H1 (cell line): ENCODE measurements at places on chromosomes 3 and 15.

DNA sequence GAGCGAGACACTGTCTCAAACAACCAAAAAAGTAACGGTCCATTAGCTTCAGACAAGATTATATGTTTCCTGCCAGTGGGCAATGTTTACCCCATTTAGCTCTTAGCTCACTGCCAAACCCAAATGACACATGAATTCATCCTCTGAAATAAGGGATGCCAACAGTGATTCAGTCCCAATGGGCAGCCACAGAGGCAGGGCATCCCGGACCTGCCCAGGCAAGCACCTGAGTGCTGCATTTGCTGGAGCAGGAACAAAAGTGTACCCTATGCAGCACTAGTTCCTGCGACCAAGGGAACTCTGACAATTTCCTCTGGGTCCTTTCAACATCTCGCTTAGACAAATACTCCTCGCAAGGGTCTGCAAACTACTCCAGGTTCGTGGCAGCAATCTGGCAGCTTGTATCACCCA is 8.0 kb downstream of the IP6K2 start:
- peak overlapping the region; percentile 47; the same call in 1 of the 2 replicates for H3K27ac ChIP-seq
- H3K4me3 ChIP-seq, result no peak overlapping the region
- DNase-seq, result no peak
- no peaks in the 10 kb centered on the region for H3K27me3 ChIP-seq

DNA sequence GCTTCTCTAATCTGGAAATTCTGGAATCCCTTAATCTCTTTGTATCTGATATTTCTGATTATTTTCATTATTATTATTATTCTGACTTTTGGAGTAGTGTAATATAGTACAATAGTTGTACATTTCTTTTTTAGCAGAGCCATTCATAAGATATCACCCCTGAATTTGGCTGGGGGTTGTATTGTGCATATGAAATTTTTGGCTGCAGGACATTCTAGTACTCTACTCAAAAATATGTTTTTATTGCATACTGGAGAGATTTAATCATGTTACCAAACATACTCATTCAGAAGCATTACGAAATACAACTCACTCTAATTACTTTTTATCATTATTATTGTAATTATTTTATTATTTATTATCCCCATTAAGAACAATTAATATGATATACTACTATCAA is 589.7 kb upstream of the KCNMB2 start:
- 0 out of 2 replicates have a peak, but pooled peaks cover 3% of the 10 kb centered on the region for H3K4me1 ChIP-seq
- H3K36me3 ChIP-seq, result no peaks in the 10 kb centered on the region
- H3K4me3 ChIP-seq, result no peak overlapping the region
- peaks cover 1% of the 10 kb centered on the region for H3K27me3 ChIP-seq

DNA sequence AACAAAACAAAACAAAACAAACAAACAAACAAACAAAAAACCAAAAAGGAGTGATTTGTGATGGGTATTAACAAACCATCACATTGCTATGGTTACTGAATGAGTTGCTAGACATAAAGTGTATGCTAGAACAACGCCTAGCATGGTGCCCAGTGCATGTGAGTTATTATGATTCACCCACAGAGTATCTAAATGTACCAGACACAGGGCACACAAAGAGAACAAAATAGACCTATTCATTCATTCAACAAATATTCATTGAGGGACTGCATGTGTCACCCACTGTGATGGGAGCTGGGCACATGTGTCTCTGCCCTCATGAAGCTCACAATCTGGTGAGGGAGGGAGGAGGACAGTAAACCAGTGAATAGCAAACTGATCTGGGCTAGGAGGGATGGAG is 11.6 kb upstream of the ACAN start:
- no peak overlapping the region for H3K4me3 ChIP-seq
- H3K4me1 ChIP-seq, result peaks cover 6% of the 10 kb centered on the region

DNA sequence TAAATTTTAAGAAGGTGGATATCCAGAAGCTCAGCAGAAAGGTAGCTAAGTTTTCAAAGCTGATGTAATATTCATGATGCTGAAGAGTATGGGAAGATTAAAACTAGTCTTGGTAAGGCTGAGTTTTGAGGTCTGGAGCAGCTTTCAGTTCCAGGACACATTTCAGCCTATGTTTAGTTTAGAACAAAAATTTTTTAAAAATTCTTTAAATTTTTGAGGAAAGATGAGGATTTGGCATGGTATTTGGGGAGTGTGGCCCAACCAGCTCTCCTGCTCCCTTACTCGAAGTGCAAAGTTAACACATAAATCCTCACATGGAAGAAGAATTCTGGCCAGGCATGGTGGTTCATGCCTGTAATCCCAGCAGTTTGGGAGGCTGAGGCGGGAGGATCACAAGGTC is 1039.1 kb downstream of the NAALADL2 start:
- H3K27ac ChIP-seq, result no peak overlapping the region
- H3K36me3 ChIP-seq, result no peaks in the 10 kb centered on the region
- DNase-seq, result no peak
- no peaks in the 10 kb centered on the region for H3K4me1 ChIP-seq
- H3K27me3 ChIP-seq, result no peaks in the 10 kb centered on the region

GRCh38 chr3:171168086-171168485 is 141.6 kb upstream of the SLC2A2 start:
- no peaks in the 10 kb centered on the region for H3K36me3 ChIP-seq
- DNase-seq, result no peak
- no peaks in the 10 kb centered on the region for H3K27me3 ChIP-seq
- H3K27ac ChIP-seq, result no peak overlapping the region
- H3K4me3 ChIP-seq, result no peak overlapping the region

DNA sequence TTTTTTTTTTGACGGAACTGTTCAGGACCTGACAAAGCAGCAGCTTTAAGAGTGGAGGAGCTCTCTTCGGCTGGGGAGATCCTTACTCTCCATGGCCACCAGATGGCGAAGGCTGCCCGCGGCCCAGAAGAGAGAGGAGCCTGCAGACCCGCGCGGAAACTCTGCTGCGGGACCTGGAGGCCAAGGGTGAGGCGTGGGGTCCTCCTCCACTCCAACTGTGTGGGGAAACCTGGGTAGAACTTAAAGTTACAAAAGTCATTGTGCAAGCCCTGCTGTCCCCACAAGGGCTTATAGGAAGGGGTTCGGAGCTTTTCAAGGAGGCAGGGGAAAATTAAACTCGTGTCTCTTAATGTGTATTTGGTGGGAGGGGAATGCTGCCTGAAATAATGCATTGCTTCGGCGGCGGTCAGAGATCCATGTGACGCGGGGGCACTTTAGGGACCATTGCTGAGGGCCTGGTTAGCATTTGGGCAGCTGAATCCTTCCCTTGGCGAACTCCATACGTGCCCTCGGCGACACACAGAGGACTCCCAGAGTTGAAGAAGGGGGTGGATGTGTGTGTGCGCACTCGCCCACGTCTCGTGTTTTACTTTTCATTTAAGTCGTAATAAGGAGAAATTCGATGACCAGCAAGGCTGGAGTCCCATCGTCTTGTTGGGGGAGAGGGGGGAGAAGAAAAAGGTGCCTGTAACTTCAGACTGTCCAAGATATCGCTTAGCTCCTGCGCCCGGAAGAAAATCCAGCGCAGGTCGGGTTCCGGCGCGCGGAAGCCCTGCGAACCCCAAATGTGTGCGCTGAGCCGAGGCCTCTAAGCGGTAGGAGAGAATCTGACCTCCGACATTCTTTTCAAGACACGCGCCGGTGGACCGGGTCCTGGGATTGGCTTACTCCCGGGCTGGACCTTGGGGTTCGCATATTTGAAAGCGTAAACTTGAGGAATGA is 9.7 kb downstream of the EOMES start:
- DNase-seq, result no peak
- peaks cover 19% of the 10 kb centered on the region for H3K4me1 ChIP-seq
- peaks cover 53% of the 10 kb centered on the region for H3K27me3 ChIP-seq
- no peak overlapping the region for H3K27ac ChIP-seq
- no peaks in the 10 kb centered on the region for H3K36me3 ChIP-seq

GRCh38 chr3:149575961-149576564 is 81.8 kb downstream of the WWTR1 start:
- peaks cover 12% of the 10 kb centered on the region; the same call in 1 of the 2 replicates for H3K4me1 ChIP-seq
- DNase-seq, result no peak
- no peaks in the 10 kb centered on the region for H3K27me3 ChIP-seq
- no peaks in the 10 kb centered on the region for H3K36me3 ChIP-seq
- no peak overlapping the region; the same call in 1 of the 2 replicates for H3K4me3 ChIP-seq

- H3K27ac ChIP-seq, result no peak overlapping the region
- H3K4me1 ChIP-seq, result peaks cover under 1% of the 10 kb centered on the region
- H3K36me3 ChIP-seq, result no peaks in the 10 kb centered on the region
- H3K27me3 ChIP-seq, result peaks cover 30% of the 10 kb centered on the region
Measured at GRCh38 chr3:127454051-127454450, 136.5 kb downstream of the TPRA1 start.

DNA sequence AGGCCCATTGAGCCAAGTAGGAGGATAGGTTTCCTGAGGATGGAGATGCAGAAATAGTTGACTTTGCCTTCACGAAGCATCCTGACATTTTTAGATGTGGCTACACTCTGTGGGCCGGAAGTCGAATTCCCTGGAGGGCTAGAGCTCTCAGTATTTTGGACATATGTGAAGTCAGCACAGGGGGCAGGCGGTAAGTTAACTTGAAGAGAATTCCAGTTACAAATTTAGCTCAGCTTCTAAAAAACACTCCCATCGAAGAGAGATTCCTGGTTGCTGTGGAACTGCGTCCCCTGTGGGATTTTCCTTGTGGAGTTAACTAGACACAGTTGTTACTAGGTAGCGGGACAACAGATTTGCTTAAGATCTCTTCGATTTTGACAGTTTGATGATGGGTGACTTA is 161.9 kb upstream of the RGMA start:
- no peak overlapping the region for H3K4me3 ChIP-seq
- no peaks in the 10 kb centered on the region for H3K36me3 ChIP-seq
- no peaks in the 10 kb centered on the region for H3K4me1 ChIP-seq
- no peak overlapping the region for H3K27ac ChIP-seq

GRCh38 chr3:124714223-124714853 is 15.9 kb upstream of the UMPS start:
- H3K36me3 ChIP-seq, result no peaks in the 10 kb centered on the region
- no peak overlapping the region for H3K4me3 ChIP-seq
- H3K27me3 ChIP-seq, result no peaks in the 10 kb centered on the region
- H3K27ac ChIP-seq, result no peak overlapping the region
- DNase-seq, result no peak
- H3K4me1 ChIP-seq, result no peaks in the 10 kb centered on the region

DNA sequence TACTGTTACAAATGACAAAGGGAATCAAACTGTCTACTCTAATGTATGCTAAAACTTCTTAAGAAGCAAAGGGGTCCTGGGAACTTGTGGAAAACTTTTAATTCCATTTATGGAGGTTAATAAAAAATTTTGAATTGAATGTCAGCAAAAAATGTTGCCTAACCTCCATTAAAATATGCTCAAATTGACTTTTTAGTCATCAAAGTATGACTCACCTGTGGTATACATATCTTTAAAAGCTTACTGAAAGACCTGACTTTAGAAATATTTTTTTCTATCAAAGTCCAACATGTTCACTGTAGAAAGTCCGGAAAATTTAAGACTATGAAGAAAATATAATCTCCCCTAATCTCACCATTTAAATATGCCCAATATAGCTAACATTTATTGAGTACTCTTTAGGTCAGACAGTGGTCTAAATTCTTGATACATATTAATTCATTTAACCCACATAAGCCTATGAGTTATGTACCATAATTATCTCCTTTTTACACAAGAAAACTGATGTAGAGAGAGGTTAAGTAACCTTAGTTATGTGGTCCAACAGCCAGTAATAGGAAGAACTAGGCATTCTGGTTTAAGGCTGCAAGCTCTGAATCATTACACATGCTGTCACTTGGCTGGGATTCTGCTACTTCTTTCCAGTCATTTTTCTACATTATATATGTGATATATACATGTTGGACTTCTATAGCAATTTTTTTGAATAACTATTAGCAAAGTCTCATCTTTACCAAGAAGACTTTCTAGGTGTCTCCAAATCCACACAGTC is 83.6 kb downstream of the PDZRN3 start:
- no peaks in the 10 kb centered on the region for H3K4me1 ChIP-seq
- DNase-seq, result no peak
- no peaks in the 10 kb centered on the region for H3K27me3 ChIP-seq
- H3K36me3 ChIP-seq, result no peaks in the 10 kb centered on the region
- no peak overlapping the region for H3K27ac ChIP-seq

DNA sequence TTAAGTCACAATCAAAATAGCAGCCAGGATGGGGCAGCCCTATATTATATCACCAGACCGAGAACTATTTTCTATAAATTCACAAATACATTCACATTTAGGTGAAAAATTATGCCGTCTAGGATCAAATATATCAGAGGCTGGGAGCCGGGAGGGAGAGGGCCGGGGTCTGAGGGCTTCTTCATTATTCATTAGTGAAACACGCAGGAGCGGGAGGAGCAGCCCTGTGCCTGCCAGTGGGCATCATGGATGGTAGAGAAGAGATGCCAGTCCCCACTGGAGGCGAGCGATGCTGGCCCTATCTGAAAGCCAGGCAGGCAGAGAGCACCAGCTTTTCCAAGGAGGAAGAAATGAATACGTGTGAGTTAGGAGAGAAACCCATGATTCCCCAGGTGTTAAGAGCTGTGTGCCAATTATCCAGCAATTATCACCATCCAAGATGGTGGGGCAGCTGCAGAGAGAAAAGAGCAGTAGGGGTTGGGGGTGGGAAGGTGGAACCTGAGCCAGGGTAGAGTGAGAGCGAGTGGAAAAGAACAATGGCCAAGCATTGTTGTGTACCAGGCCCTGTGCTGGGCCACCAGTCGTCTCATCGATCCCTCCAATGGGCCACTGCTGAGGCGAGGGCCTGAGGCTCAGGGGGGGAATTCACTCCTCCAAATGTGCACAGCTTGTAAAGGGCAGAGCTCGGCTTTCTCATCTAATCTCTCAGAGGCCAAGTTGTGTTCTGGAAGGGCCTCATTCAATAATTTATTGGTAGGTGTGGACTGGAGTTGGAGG is 261.3 kb upstream of the TLE3 start:
- H3K27ac ChIP-seq, result no peak overlapping the region
- H3K4me1 ChIP-seq, result peaks cover 5% of the 10 kb centered on the region; the same call in 1 of the 2 replicates
- H3K4me3 ChIP-seq, result no peak overlapping the region
- no peak for DNase-seq
- H3K27me3 ChIP-seq, result no peaks in the 10 kb centered on the region

GRCh38 chr3:99711351-99711750 is 73.0 kb downstream of the COL8A1 start:
- no peak overlapping the region for H3K4me3 ChIP-seq
- H3K4me1 ChIP-seq, result no peaks in the 10 kb centered on the region
- no peaks in the 10 kb centered on the region for H3K27me3 ChIP-seq
- no peaks in the 10 kb centered on the region for H3K36me3 ChIP-seq

GRCh38 chr3:186700267-186700666 is 16.9 kb upstream of the KNG1 start:
- no peak overlapping the region for H3K27ac ChIP-seq
- no peak for DNase-seq
- H3K36me3 ChIP-seq, result no peaks in the 10 kb centered on the region
- H3K27me3 ChIP-seq, result no peaks in the 10 kb centered on the region
- peaks cover 3% of the 10 kb centered on the region for H3K4me1 ChIP-seq

DNA sequence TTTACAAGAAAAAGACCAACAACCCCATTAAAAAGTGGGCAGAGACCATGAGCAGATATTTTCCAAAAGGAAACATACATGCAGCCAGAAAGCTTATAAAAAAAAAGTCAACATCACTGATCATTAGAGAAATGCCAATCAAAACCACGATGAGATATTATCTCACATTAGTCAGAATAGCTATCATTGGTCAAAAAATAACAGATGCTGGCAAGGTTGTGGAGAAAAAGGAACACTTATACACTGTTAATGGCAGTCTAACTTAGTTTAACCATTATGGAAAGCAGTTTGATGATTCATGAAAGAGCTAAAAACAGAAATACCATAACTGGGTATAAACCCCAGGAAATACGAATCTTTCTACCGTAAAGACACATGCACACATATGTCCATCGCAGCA is 76.3 kb downstream of the SUCNR1 start:
- no peaks in the 10 kb centered on the region for H3K27me3 ChIP-seq
- H3K4me3 ChIP-seq, result no peak overlapping the region
- no peaks in the 10 kb centered on the region for H3K36me3 ChIP-seq
- no peaks in the 10 kb centered on the region for H3K4me1 ChIP-seq
- H3K27ac ChIP-seq, result no peak overlapping the region
